BE2C (cell line): ENCODE measurements at places on chromosomes 16 and 17.

- no peak for DNase-seq
Measured at GRCh38 chr17:3963237-3964201, 718 bp downstream of the ATP2A3 start.

- no peak for DNase-seq
Measured at GRCh38 chr17:16381496-16381820, 567 bp downstream of the UBB start.

- DNase-seq: no peak
Measured at GRCh38 chr17:20967776-20968175, 75.0 kb downstream of the USP22 start.

- no peak for DNase-seq
Measured at GRCh38 chr17:2090804-2091534, 36.1 kb downstream of the HIC1 start.

DNA sequence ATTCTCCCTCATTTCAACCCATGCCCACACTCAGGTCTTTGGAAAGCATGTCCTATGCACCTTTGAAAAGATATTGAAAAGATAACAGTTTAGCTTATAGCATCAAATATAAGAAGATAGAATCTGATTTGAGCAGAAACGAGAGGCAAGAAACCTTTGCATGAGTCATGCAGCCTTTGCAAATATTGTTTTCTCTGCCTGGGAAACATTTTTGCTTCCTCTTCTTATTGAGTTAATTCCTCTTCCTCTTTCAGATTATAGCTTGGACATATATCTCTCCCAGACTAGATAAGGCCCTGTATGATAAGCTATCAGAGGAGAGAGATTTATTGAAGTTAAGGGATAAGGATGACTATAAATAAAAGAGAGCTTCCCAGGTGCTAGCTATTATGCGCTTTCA lies 46.1 kb upstream of the KCNJ2 start:
- DNase-seq: no peak
